ENCODE measurements at places on chromosomes 12 and 14.

DNA sequence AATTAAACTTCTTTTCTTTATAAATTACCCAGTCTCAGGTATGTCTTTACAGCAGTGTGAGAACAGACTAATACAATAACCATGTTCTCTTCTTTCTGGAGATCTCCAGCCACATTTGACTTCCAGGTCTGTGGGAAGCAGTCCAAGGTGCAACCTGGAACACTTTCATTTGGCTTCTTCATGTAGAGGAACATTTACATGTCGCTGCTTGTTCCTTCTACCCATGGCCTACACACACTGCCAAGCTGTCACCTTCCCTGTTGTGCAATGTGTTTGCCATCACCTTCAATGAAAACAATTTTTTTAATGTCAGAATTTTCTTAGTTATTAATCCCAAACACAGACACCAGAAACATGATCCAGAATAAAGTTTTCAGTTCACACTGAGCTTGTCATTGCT lies 104.7 kb downstream of the PRKCH start:
- no peak for DNase-seq

DNA sequence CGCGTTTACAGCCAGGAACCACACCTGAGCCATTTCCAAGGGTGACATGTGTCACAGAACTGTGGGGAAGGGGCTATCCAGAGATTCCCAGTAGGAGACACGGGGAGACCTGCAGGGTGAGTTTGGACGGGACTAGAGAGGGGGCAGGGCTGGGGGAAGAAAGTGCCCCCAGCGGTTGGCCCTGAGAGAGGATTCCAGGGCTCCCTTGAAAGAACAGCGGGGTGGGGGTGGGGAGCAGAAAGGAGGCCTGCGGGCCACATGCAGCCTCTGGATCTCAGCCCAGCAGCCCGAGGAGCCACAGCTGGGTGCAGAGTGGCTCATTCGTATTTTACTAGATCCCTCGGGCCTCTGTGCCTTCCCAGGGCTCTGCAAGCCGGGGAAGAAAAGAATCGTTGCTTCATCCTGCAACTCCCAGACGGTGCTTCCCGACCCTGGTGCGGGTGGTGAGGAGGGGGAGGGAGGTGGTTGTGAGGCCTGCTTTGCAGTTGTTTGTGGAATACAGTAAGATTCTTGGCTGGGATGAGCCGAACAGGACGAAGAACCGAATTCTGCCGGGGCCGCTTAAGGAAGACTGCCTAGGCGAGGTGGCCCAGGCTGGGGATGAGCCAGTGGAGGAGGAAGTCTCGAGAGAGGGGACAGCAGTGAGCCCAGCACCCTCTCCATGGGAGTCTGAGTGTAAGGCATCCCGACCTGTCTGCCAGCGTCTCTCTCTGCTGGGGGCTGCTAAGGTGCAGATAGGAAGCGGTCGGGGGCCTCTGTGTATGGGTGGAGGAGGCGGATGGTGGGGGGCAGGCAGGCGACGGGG lies 36.1 kb upstream of the ANKRD9 start:
- DNase-seq = no peak

DNA sequence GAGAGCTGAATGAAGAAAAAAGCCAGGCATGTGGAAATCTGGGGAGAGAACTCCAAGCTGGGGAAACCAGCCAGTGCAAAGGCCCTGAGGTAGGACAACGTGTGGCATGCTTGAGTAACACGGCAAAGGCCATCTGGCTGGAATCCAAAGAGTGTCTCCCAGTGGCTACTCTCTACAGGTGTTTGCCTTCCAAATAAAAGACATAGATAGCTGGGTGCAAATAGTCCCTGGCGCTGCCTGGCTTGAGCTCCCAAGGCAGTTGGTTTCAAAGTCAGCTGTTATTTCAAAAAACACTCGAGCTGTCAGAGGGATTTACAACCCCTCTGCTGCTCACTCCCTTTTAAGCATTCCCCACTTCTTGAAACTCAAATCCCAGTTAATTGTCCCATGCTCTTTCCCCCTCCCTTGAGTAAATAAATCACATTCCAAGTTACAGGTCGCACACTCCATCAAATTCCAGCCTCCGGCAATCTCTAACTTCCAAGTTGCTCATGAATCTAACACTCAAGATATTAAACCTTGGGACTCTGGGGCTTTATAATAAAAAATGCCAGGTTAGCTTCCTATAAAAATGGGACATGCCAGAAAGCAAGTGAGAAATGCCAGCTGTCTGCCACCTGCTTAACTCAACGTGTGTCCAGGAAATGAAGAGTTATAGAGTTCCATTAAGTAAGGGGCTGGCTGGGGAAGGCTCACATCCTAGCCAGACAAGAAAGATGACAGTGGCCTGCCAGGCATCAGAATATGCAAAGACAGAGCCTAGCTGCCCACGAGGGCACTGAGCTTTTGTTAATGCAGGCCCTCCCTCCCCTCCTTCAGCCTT lies 133.6 kb upstream of the NOS1 start:
- DNase-seq = no peak

DNA sequence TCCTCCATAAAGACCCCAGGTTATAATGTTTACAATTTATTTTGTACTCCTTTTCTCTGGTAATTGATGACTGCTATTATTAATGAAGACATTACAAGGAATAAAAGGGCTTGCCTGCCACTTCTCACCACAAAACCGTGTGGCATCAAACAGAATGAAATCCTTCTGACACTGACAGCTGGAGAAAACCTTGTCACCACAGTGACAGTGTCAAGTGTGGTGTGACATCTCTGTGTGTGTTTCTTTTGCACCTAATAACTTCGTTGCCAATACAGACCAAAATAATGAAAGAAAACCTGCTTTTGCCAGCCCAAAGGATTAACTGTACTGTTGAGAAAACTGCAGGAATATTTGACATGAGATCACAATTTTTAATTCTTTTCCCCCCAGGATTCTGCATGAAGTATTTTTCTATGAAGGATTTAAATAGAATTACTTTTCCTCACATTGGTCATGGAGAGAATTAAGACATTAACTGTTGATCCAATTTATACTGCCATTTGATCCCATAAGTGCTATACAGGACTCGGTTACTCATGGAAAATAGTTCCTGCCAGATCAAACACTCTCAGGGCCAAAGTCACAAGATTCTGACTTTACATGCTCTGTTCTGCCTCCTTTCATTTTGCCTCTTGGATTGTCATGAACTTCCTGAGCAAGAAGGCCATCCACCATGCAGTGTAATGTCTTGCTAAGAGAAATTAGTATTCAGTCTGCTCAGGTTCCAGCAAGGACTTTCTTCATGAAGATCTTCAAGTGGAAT lies 60.4 kb upstream of the IFNG-AS1 start:
- no peak for DNase-seq

DNA sequence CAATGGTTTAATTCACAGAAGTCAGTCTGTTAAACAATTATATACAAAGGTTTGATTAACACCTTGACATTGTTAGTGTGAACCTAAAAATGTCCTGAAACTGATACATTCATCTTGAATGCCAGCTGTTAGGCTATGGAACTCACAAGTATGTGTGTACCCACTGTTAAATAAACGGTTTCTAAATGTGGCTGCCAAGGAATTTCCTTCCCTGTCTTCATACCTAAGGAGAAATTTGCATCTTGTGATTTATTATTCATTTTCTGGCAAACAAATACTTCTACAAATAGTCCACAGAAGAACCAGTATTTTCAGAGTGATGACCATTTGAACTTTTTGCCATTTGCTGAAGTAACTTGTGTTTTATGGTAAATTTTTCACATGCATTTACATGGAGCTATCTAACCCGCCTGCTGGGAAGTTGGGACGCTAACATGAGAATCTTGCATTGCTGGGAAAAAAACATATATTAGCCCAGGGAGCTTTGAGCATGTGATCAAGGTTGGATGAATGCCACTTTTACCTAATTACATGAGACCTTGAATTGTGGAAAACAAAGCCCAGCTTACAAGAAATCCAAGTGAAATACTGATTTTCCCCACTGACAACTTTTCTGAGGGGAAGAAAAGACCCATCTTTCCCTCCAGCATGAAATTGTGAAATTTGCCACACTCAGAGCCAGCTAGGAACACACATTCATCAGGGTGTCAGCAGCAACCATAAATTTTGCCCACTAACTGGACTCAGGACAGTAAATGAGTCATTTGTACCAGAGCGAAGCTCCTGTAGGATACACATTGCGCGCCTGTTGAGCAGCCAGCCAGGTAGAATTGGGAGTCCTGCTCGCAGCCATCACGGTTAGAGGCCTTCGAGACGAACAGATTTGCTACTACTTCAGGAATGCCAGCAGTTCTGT lies 118.0 kb downstream of the KICS2 start:
- no peak for DNase-seq

DNA sequence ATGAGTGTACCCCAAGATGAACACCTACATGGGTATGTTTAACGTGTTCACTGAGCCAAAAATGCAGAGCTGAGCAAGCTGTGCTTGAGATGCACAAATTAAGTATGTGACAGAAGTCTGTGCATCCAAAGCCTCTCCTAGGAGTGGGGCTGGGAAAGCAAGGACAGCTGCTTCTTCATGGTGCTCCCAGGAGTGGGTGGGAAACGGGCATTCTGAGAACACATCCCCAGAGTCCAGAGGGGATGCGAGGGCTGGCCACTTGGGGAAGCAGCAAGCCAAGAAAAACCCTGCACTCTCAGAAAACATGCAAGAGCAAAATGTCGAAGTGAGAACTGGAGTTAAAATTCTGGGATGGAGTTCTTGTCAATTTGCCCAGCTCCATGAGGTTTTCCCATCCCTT lies 414.3 kb downstream of the BCAT1 start:
- DNase-seq = no peak

DNA sequence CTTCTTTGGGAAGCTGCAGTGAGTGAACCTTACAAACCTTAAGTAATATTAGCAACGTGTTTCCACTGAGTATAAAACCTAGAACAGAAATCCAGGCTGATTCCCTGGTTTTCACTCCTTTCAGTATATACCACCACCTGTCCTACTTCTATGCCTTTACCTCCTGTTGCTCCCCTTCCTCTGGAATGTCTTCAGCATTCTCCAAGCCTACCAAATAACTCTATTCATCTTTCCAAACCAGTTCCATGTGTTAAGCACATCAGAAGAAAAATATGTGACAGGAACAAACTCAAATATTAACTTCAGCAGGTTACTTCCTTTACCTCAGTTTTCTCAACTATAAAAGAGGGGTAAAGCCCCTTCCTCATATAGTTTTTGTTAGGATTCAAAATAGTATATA lies 39.8 kb downstream of the LIMA1 start:
- no peak for DNase-seq

DNA sequence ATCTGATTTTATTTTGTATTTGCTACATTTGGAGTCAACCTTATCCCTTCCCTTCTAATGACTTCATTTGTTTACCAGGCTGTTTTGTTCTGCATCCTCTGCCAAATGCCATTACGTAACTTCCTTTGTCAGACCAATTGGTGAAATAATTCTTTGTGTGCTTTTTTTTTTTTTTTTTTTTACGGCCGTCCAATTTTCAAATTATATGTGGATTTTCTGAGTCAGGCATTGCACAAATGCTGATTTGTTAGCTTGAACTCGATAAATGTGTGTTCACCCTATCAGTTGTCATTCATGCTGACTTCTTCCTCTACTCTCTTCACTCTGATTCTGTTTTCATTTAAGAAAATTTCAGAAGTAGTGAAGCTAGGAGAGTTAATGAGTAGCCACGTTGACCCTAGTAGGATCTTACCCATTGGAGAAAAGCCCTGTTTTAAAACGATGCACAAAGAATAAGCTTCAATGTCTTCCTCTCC lies 386.2 kb downstream of the DIO2 start:
- no peak for DNase-seq

GRCh38 chr12:67969134-67969802 lies 20.0 kb upstream of the IFNG-AS1 start:
- DNase-seq = no peak

DNA sequence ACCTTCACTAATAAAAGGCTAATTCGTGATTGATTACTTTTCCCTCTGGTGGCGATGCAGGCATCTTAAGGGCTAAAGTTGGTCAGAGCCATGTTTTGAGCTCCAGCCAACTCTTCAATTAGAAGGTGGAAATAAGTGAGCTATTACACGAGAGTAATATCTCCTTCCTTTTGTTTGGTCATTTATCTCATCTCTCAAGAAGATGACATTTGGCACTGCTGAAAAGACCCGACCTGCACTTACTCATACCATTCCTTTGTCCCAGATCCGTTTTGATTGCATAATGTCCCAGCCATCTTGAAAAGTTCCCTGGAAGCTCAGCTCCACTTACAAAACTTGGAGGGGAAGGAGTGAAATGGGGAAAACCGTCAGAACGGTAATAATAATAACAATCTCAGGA lies 316.2 kb downstream of the VRK1 start:
- DNase-seq = no peak

DNA sequence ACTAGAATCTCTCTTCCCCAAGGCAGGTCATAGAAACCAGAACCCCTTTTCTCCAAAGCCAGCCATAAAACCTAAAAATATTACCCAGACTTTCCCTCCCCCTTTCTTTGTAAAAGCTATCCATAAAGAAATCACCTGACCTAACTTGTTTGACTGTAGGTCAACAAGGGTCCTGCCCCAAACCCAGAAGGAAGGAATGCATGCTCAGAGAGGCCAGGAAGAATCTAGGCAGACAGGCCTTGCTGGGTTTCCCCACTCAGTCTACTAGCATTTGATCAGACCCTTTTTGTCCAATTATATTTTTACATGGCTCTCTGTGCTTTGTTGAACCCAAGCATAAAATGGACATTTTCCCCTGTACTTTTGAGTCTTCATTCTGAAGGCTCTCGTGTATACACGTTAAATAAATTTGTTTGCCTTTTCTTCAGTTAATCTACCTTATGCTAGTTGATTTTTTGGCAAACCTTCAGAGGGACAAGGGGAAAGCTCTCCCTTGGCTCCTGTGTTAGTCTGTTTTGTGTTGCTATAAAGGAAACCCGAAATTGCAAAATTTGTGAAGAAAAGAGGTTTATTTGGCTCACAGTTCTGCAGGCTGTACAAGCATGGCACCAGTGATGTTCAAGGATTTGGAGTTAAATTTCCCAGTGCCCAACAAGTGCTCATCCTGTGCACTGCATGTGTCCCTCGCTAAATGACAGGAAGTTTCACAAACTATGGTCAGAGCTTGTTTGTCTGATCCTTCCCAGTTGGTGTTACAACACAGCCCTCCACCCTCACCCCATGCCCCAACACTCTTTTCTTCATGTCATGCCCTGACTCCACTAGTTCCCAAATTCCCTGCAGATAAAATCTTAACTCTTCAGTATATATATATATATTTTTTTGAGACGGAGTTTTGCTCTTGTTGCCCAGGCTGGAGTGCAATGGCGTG lies 14.2 kb upstream of the RASSF3 start:
- no peak for DNase-seq

- peak; percentile 20 for DNase-seq
These were observed 51.4 kb downstream of the VCPKMT start for GRCh38 chr14:50064993-50065392.

GRCh38 chr12:23771240-23771949 lies 178.1 kb downstream of the SOX5 start:
- DNase-seq = no peak

- no peak for DNase-seq
These were observed 912 bp downstream of the PSME1 start for GRCh38 chr14:24136684-24137528.

- no peak for DNase-seq
These were observed 186.2 kb upstream of the C14orf180 start for GRCh38 chr14:104393199-104393897.

DNA sequence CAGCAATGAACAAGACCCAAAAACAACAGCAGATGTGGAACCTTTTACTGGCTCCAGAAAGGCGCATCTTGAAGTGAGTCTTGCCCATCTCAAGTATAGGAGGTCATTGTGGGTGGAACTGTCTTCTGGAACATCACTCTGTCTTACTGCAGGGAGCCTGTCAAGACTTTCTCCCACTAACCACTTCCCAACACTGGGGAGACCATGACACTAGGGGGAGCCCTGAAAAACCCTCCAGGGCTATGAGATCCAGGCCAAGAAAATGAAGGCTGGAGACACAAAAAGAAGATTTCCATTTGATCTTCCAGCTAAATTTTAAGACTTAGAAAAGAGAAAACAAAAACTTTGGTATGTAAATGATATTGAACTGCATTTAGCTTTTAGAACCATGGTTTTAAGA lies 13.5 kb upstream of the ATG14 start:
- DNase-seq = no peak

Measured in stimulated activated CD4-positive, alpha-beta T cell treated with anti-CD3 and anti-CD28 coated beads, Interleukin-15, amount 100 ng/mL, for 1 hour (primary cell).